ENCODE measurements at places on chromosomes 4 and X.

DNA sequence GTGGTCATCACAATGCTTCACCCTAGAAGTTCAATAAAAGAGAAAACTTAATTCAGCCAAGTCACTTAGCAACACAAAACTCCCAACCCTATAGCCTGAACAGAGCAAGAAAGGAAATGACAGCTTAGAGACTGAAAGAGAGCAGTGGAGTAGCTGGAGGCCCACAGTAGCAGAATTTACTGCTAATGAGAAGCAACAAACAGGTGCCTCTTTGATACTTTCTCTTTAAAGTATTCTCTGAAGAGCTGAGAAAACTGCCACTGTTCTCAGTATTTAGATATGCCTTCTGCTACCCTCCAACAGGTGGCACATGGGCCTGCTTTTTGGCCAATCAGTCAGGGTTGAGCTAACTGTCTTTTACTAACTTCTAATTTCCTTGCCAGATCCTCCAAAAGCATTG is 240.0 kb downstream of the GPC3 start:
- no peak for DNase-seq

DNA sequence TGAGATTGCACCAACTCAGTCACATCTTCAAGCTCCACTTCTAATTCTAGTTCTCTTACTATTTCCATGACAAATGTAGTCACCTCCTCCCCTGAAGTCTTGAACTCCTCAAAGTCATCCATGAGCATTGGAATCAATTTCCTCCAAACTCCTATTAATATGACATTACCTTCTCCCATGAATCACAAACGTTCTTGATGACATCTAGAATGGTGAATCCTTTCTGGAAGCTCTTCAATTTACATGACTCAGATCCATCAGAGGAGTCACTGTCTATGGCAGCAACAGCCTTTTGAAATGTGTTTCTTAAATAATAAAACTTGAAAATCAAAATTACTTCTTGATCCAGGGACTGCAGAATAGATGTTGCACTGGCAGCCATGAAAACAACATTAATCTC is 34.5 kb downstream of the GALNTL6 start:
- no peak for DNase-seq

GRCh38 chr4:114642173-114642780 is 43.7 kb downstream of the UGT8 start:
- no peak for DNase-seq

DNA sequence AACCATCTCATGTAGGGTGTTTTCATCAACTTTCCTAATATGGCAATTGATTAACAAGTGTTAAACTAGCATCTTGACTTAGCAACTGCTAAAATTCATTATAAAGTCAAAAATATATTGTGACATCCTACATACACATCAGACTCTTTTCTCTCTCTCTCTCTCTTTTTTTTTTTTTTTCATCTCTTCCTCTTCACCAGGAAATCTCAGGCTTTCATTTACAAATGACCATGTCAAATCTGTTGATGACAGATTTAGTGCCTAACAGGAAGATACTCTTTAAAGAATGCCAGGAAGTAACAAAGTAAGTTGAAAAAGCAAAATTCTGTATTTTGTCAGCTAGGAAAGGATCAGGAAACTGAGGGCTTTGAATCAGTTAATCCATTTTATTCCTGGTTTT is 365.5 kb downstream of the PCDH7 start:
- no peak for DNase-seq
